ENCODE measurements at places on chromosomes 6 and 20.
A peak's percentile ranks its signal among the peaks of the same experiment; 100 is the strongest.

DNA sequence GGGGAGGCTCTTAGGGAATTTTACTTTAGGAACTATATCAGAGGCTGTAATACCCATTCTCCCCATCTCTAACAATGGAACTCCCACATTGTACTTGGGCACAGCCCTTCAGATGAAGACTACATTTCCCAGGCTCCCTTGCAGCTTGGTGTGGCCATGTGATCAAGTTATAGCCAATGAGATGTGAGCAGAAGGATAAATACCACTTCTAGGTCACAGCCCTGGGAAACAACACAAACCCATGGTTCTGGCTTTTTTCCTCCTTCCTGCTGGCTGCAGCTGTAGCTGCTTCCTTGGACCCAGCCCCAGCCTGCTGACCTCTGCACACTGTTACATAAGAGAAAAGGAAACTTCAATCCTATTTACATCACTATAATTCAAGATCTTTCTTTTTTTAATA lies 445.9 kb upstream of the JARID2 start:
- DNase-seq = no peak

DNA sequence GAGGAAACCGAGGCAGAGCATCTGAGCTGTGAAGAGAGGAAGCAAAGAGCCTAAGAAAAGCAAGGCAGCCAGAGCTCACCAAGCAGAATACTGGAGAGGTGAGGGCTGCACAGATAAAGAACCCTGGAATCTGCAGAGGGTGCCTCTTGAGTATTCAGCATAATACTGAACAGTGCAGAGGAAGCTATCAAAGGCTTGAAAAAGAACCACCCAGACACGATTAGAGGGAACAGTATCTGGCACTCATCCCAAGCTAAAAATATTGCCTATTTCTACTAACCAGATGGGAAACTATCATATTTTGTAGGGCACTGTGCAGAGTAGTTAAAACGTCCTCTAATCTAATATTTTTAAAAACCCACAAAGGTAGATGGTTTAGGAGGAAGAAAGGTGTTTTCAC lies 41.8 kb upstream of the OPRM1 start:
- DNase-seq = no peak

- DNase-seq = no peak
Measured at GRCh38 chr6:80472271-80472670, 365.8 kb downstream of the BCKDHB start.

DNA sequence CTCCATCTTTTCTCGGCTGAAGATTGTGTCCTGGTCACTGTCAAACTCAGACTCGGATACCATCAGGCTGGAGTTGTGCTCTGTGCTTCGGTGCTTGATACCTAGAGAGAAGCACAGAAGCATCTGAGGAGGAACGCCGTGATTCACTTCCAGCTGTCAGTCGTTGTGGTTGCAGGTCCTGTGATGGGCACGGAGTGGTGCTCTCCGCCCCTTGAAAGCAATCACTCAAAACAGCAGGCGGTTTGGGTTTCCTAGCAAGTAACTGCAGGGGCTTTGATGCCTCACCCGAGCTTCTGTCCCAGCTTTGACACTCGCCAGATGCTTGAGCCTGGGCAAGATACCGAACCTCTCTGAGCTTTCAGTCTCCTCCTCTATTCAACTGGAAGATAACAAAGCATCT lies 52.5 kb downstream of the ALDH5A1 start:
- peak; percentile 18 for DNase-seq

DNA sequence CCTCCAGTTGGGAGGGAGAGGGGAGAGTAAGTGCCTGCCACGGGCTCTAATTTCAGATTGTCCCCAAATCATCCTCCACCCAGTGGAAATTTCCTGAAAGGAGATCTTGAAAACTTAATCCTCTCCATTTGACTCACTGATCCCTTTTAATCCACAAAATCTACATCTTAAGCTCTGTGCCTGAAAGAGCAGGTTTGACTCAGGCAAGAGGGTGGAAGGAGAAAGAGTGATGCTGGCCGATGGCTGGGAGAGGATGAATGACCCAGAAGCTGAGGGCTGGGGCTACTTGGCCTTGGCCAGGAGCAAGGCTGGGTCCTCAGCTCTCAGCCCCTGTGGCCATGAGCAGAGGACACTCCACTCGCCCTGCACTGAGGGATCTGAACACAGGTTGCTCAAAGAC lies 8.1 kb downstream of the BPIFA2 start:
- no peak for DNase-seq

GRCh38 chr20:24722586-24722985 lies 226.5 kb upstream of the CST7 start:
- no peak for DNase-seq

- DNase-seq = no peak
Measured at GRCh38 chr6:155779456-155779855, 323.8 kb upstream of the NOX3 start.

DNA sequence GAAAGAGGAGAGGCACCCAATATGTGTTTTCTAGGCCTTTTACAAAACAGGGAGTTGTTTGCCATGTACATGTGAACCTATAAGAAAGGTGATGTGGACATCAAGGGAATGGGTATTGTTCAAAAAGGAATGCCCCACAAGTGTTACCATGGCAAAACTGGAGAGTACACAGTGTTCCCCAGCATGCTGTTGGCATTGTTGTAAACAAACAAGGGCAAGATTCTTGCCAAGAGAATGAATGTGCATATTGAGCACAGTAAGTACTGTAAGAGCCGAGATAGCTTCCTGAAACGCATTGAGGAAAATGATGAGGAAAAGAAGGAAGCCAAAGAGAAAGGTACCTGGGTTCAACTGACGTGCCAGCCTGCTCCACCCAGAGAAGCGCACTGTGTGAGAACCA lies 13.1 kb downstream of the QRSL1 start:
- no peak for DNase-seq

- no peak for DNase-seq
Measured at GRCh38 chr20:53883098-53883911, 187.1 kb downstream of the BCAS1 start.

- DNase-seq = peak; percentile 83
Measured at GRCh38 chr6:144215932-144216667, 65.8 kb downstream of the STX11 start.

- DNase-seq = no peak
Measured at GRCh38 chr6:69018906-69019305, 383.8 kb downstream of the ADGRB3 start.

- peak; percentile 5 for DNase-seq
Measured at GRCh38 chr6:52815167-52816092, 11.8 kb upstream of the GSTA1 start.

GRCh38 chr20:20521736-20522135 lies 153.8 kb downstream of the INSM1 start:
- no peak for DNase-seq

DNA sequence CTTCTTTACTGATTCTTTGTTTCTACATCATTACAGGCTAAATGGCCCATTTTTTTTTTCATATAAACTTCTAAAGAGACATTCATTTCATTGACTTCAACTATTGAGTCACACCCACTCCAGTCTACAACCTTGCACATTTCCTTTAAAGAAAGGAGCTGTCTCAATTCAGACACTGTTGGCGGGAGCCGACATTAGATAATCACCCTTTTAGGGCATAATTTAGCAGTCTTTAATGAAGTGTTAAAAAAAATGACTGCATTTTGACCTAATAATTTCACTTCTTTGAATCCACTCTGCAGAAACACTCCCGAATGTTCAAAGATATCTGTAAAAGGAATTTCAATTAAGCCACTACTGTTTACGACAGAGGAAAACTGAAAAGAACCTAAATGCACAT lies 1.5 kb downstream of the EPM2A start:
- no peak for DNase-seq

GRCh38 chr20:63081351-63081750 lies 74.6 kb upstream of the BHLHE23 start:
- no peak for DNase-seq

GRCh38 chr20:37901240-37901639 lies 1.7 kb upstream of the VSTM2L start:
- DNase-seq = no peak

DNA sequence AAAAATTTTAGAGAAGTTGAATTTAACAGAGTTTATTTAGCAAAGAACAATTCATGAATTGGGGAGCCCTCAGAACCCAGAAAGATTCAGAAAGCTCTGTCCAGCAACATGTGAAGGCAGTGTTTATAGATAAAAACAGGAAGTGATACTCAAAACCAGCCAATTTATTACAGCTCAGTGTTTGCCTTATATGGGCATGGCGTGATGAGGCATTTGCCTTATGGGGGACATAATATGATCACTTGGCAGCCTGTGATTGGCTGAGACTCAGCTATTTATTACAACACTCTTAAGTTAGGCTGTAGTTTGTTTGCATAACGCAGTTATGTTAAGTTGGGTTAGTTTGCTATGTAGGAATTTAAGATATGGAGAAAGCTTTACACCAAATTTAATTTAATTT lies 11.5 kb downstream of the HLA-DPA1 start:
- no peak for DNase-seq

- no peak for DNase-seq
Measured at GRCh38 chr6:82712826-82713225, 349.2 kb downstream of the TPBG start.

- DNase-seq = no peak
Measured at GRCh38 chr6:14676977-14677781, 559.6 kb downstream of the CD83 start.

DNA sequence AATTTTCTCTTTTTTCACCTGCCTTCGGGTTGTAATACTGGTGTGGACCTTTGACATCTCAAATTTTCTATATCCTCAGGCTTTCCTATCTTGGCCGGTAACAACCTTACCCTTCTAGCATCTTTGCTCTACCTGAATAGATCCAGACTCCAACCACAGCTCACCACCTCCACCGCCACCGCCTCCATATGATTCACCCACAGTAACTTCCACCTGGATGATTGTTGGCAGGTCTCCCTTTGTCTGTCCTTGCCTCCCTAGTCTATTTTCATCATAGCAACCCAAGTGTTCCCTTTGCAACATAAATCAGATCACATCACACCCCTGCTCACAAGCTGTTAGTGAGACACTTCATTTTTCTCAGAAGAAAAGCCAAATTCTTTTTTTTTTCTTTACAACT lies 525.8 kb upstream of the POU3F2 start:
- no peak for DNase-seq

GRCh38 chr6:144179237-144179636 lies 28.9 kb downstream of the STX11 start:
- no peak for DNase-seq

DNA sequence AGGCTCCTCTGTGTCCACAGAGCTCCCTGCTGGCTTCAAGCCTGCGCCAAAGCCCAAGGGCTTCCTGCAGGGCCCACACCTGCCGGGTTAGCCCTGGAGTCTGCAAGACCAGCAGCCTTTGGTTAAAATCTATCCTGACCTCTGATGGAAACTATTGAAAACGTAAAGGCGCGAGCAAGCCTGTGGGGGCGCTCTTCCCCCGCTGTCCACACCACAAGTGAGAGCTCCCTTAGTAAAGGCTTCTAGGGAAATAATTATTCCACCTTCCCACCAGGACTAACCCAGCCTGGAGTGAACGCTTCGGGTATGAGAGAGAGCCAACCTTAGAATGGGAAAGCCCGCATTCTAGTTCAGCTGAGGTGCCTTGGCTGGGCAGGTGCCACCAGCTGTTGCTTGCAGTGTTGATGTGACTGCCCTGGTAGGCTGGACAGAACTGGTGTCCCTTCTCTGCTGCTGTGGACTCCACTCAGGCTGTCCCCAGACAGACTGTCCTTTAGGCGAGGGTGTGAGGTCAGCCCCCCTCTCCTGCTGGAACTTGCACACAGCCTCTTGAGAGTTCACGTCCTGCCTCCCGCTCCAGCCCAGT lies 68.7 kb downstream of the SYTL3 start:
- DNase-seq = no peak

DNA sequence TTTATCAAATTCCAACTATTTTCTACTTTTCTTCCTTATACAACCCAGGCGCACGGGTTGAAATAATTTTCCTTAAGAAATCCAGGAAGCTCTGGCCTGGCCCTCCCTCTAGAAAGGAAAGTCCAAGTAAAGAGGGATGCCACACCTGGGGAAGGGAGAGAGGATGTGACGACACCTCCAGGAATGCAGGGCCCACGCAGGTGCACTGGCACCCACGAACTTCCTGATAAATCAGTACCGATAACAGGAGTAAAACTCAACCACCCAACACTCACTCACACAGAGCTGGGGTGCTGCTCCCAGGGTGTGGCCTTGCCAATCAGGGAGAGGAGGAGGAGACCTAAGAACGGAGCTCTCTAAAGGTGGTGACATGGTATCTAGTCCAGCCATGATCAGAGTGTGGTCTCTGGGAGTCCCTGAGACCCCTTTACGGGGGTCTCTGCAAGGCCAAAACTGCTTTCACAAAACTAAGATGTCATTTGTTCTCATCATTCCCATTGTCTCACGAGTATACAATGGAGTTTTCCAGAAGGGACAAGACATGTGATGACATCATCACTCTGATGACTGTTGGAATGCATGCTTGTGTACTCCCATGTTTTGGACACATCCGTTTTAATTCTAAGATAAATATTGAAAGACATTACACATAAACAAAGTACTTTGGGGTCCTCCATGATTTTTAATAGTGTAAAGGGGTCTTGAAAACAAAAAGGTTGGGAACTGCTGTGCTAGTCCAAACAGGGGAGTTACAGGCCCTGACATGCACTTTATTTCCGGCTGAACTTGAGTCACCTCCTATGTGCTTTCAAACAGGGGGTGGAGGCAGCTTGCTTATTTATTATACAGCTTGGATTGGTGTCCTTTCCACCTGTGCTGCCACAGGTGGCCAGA lies 2.2 kb upstream of the PARD6B start:
- no peak for DNase-seq

GRCh38 chr6:103672169-103672568 lies 1187.5 kb downstream of the HACE1 start:
- no peak for DNase-seq

- DNase-seq = no peak
Measured at GRCh38 chr6:164882236-164882635, 427.2 kb downstream of the C6orf118 start.

DNA sequence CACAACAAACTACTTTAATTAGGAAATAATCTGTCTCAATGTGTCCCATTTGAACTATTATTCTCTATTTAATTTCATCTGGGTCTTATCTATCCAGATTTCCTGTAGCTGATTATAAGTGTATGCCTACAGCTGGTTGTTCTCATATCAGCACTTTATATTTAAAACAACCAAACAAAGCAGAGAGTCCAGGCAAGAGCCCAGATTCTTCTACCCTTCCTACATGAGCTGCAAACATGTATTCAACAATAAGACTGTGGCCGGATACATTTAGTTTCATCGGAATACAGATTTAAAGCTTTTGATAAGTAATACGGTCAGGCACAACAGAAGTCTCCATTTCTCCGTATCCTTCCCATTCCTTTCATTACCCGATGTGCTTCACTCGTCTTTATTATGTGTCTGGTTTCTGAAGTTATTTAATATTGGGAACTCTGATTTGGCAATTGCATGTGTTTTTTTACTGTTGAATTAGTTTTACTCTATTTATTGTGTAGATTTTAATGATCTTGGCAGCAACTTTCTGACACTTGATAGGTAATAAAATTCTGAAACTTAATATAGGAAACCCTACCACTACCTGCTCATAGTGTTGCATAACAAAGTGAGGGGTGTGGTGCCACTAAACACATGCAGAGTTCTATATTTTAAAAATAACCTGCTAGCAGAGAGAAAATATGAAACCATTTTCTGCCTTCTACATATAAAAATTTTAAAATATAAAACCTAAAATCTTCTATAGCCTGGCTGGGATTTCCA lies 653.5 kb upstream of the PTCHD4 start:
- DNase-seq = no peak

All from activated CD4-positive, CD25-positive, alpha-beta regulatory T cell (primary cell).